ENCODE measurements at places on chromosomes 6 and 20. TPM values are rescaled to one million over a fixed set of nuclear protein-coding genes. Genes with fewer than 3 reads are reported as not detected.

Gene OPN5
- total RNA-seq: not detected

Gene TUBB1
- total RNA-seq: not detected

Gene MEP1A
- not detected for total RNA-seq

Gene HLA-DQA1
- total RNA-seq: not detected

Gene FLRT3
- 1.5 TPM for total RNA-seq

Gene IL17F
- total RNA-seq: not detected

Gene PRDM13
- total RNA-seq: not detected

Gene PNPLA1
- total RNA-seq: not detected

Gene EEF1A2
- 0.30 TPM for total RNA-seq

Gene SCRT2
- not detected for total RNA-seq

Gene HLA-DQB1
- total RNA-seq: not detected

Gene TENT5A
- total RNA-seq: 1.7 TPM

Gene PLA2G7
- total RNA-seq: not detected

Gene SLC22A3
- total RNA-seq: not detected

Gene GINS1
- total RNA-seq: 18.4 TPM

Gene BMP2
- 2.2 TPM for total RNA-seq

Gene TULP1
- not detected for total RNA-seq

Gene LGSN
- total RNA-seq: not detected

Gene PEDS1
- total RNA-seq: 33.0 TPM

Gene GSTA1
- not detected for total RNA-seq

Gene JPH2
- under 0.01 TPM for total RNA-seq

Gene POLR3F
- total RNA-seq: 14.6 TPM

Gene SIRPD
- total RNA-seq: not detected

Gene OR2B2
- not detected for total RNA-seq

Gene OXT
- not detected for total RNA-seq

Gene OTOR
- total RNA-seq: not detected

Gene GHRH
- not detected for total RNA-seq

Gene CCDC170
- total RNA-seq: 0.15 TPM

Gene MUCL3
- total RNA-seq: not detected

Gene NDUFAF5
- total RNA-seq: 14.3 TPM

Gene CYP39A1
- 1.0 TPM for total RNA-seq
